Dermis lymphatic vessel endothelial cell (primary cell): ENCODE measurements at places on chromosomes 12 and 14. TPM values are rescaled to one million over a fixed set of nuclear protein-coding genes. Genes with fewer than 3 reads are reported as not detected.

The PTPRO gene
- total RNA-seq, result not detected in 2 replicates

The POTEG gene
- not detected in 2 replicates for total RNA-seq

The KRT73 gene
- total RNA-seq, result not detected in 2 replicates

The TMEM233 gene
- 0.11 and 1.4 TPM in 2 replicates for total RNA-seq

The RECQL gene
- 94.9 and 111 TPM in 2 replicates for total RNA-seq

The VIPAS39 gene
- 22.3 and 32.7 TPM in 2 replicates for total RNA-seq
